ENCODE measurements at places on chromosomes 7 and 10.

DNA sequence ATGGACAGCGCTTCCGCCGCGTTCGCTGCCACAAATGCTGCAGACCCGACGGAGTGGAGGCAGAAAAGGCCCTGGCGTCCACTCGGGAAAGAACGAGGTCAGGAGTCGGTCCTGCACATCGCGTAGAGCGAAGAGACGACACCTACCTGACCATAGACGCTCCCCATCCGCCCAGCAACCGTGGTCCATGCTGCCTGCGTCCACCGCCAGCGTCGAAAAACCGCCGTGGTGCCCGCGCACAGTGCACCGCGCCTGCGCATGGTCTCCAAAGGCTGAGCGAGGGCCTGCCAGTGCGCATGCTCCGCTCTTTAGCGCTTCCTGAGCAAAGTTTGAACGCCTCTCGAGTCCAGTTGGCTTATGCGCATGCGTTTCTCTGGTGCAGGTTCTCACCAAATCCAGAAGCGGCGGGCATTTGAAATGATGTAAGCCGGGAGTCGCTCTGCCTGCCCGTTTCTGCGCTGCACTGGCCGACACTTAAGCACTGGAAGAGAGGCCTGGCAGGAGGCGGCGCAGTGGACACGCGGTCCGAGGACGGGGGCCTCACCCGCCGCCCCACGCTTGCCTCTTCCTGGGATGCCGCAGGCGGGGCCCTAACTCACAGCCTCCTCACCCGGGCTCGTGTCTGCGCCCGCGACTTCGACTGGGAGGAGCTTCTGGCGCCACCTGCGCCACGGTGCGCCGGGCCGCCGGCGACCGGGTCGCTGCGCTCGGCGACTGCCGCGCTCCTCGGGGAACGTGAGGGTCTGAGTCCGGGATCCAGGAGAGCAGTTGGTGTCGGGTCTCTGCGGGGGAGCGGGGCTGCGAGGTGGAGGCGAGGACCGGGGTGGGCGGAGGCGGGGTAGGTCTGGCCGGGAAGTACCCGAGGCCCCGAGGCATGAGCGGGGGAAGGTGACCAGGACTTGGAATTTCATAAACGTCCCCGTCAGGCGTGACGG, at the start of gene FAM24B:
FAM24B (minus strand) TSS at position 243 of the 935 bp plus-strand sequence. CDS start 29,066 bp downstream, outside the sequence.
- DNase-seq: peak; percentile 97

GRCh38 chr7:153193144-153193595, 433.6 kb downstream of the ACTR3B start:
- DNase-seq: no peak

DNA sequence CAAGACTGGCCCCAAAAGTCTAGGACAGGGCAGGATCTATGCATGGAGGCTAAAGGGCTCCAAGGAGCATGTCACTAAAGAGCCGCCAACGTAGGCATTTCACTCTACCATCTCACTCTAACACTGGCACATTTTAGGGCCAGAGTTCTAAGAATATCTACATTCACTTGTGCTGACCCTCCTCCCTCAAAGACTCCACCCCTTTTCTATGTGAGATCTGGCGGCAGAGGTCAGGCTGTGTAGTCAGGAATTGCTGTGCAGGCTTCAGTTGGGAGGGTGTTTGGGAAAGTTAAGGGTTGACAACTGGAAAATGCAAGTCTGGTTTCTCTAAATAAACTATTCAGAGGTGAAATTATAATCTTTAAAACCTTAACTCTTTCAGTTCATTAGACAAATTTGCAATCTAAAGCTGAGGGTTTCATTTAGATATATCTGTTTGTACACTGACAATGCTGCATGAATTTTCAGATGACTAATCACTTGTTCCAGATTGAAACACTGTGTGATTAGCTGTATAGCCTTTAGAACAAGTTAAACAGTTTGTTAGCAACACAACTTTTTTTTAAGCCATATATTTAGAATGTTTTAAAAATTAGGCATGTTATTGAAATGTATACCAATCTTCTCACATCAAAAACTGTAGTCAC, 18.2 kb downstream of the LMOD2 start:
- no peak for DNase-seq

GRCh38 chr10:102450124-102450373, 1.3 kb downstream of the C10orf95 start:
- DNase-seq: no peak

DNA sequence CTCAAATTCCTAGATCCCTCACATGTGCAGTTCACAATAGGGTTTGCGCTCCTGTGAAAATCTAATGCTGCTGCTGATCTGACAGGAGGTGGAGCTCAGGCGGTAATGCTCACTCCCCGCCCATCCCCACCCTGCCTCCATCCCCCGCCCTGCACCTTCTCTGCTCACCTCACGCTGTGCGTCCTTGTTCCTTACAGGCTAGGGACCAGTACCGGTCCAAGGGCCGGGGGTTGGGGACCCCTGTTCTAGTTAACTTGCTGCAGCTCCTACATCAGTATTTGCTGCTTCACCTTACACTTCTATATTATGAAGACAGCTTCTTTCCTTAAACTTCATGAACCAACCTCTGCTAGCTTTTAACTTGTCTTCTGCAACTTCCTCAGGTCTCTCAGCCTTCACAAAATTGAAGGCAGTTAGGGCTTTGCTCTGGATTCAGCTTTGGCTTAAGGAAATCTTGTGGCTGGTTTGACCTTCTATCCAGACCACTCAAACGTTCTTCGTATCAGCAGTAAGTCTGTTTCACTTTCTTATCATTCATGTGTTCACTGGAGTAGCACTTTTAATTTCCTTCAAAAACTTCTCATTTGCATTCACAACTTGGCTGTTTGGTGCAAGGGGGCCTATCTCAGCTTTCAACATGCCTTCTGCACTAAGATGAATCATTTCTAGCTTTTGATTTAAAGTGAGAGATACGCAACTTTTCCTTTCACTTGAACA, 1.7 kb upstream of the TNKS2 start:
- peak; percentile 61 for DNase-seq

DNA sequence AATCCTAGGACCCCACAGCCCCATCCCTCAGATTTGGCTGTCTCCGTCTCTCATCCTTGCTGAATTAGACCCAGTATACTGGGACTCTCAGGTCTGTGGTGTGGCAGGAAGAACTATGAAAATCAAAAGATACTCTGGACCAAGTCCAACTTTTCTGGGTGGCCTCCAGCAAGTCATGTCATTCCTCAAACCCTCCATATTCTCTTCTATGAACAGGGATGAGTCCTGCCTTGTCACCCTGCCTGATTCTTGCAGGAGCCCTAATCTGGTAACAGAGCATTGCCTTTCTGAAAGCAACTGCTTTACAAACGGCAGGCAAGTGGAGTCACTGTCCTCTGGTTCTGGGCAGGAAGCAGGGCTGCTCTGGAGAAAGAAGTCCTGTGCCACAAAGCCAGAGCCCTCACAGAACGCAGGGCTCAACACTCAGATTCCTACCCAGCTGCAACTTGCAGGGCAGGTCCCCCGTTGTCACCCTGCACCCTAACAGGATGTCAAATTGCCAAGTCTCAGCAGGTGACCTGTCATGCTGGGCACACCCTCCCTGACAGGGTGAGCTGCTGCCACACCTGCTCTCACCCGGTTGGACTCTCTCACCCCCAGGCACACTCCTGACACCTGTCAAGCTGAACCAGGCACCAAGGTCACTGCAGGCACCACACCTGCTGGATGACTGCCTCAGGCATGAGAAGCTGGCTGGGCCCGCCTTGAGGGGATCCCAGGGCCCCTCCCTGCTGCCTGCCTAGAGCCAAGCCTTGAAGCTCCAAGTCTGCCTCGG, 227.7 kb downstream of the KCNMA1 start:
- DNase-seq: no peak

Measured in GM12864 (cell line).